ENCODE measurements at places on chromosomes 3 and 15.

DNA sequence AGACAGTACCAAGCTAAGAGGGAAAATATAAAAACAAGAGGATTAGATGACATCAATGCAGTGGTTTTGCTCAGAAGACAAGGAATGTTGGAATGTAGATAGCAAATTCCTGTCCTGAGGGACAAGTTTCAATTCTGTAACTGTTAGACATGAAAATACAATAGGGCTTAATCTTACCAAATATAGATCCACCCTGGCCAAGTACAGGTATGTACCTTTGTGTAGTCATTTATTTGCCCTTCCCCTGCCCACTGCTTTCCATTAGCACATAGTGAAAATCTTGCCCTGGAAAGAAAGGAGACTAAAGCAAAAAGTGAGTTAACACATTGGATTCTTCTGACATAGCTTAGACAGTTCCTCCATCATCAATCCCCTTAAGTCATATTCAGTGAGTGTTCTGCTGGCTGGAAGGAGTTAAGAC lies 389.0 kb upstream of the THBS1 start:
- DNase-seq = no peak

GRCh38 chr3:63954182-63954581 lies 42.0 kb upstream of the SCAANT1 start:
- no peak for DNase-seq

DNA sequence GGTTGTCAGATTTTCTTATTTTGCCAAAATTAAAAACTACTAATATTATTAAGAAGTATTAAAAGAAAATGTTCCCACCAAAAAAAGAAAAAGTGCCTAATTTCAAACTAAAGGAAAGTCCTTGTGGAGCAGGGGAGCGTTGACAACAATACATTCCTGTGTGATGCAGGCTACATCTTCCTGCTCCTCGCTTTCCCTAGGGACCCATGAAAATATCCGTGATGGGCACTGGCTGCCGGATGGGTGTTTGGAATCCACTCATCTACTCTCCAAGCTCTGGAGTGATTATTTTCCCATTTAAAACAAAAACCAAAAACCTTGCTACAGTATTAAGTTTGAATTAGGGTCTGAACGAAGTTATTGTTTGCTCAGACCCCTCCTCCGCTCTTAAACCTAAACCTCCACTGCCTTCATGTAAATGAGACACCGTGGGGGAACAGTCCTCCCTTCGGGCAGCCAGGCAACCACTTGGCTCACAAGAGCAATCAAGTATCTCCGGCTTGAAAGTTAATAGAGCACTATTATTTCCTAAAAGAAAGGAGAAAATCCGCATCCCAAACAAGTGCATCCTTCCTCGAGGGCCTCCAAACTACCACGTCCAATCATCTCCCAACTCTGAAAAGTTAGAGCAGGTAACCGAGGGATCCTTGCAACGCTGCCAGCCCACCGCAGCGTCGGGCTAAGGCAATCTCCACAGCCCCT lies 1.5 kb downstream of the ITGB5 start:
- DNase-seq = no peak

GRCh38 chr15:87959662-87960061 lies 296.9 kb downstream of the NTRK3 start:
- no peak for DNase-seq

DNA sequence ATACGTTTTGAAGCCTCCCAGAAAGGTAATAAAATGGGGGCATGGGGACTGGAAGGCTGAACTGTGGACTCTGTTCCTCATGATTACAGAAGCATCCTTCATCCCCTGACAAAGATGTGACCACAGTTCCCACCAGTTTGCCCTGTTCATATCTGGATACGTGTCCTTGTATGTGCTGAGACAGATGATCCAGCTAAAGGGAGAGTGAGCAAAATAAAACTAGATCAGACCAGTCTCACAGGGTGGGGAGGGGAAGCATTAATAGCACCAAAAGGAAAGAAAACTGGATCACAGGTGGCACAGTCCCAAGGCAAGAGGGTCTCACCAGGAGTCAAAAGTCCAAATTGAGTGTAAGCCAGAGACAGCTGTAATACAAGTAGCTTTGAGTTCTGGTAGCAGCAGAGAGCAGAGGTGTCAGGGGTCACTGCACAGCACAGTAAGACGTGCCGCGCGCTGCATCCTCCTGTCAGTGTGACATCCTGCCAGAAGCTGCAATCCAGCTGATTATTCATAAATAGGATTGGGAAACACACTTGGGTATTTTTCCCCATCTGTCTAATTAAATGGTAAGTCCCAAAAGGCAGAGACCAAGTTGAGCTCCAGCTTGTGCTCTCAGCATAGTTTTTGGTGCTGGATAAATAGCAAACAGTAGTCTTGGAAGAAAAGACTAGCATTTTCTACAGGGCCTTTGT lies 560.0 kb upstream of the CFAP20DC start:
- DNase-seq = no peak

DNA sequence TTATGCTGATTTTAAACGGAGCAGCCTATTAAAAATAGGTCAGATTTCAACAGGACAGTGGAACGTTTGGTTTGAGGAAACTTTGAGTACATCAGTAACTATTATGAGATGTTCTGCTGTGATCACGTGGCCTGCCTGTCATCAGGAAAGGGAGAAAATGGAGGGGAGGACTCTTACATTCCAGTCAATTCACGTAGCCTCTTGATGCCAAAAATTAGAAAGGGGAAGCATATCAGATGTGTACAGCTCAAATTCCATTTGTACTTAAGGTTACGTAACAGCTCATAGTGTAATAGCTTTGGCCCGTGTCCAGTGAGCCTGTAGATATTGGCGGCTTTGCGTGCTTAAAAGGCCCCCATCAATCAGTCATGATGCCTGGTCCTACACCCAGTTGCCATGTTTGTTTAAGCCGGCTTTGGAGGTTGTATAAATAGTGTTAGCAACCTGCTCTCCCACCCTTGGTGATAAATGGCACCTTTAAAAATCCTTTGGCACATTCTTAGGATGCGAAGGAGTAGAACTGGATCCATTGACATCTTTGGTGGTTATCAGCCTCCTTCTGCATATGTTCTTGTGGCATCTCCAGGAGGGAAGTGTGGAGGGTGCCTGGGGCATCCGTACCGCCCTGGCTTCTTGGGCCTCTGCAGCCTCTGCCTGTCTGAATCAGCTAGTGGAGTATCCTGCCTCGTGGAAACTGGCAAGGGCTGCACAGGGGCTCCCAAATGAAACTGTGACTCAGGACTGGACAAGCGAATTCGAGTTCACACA lies 163.9 kb downstream of the THSD4 start:
- DNase-seq = no peak

DNA sequence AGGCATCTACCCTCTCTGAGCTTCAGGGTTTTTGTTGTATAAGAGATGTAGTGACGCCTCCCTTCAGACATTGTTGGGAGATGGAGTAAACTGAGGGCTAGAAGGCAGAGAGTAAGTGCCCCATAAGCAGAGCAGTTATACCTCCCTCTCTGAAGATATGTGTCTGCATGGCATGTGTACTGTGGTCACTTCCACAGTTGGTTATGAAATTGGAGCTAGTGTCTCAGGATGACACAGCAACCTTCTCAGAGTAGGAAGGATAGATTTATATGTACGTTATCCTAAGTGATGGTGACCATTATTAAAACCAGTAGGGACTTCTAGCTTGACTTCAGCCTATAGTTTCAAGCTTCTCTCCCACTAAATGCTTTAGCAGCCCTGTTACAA lies 17.9 kb downstream of the PXK start:
- no peak for DNase-seq

DNA sequence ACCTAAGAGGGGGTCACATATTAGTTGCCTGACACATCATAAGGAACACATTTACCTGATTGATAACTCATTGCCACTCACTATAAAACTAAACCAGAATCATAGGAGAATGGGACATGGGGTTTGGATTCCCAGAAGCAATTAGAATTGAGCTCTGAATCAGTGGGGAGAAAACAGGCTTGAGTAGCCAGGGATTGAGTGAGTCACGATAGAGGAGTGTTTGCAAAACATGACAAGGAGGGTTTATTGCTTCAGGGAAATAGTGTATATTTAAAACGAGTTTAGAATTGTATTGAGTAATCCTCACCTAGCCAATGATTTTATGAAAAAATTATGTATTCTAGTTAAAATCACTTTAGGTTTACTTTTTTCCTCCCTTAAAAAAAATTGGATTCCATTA lies 101.1 kb upstream of the THRB start:
- DNase-seq = no peak

GRCh38 chr3:14834807-14835466 lies 16.2 kb downstream of the FGD5 start:
- no peak for DNase-seq

DNA sequence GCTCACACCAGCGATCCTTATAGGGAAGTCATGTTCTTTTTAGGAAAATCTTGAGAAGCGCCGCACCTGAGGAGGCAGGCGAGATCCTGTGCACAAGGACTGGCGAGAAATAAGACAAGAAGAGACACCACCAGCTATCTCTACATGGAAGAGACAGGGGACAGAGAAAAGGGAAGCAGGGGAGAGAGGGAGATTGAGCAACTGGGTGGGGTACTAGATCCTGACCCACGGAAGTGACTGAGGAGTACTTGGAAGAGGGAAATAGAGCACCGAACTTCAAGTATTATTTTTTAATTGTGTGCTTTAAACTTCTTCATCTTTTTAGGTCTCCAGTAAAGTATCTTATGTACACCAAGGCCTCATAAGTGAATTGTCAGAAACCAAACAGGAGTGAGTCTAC lies 742.0 kb upstream of the LMCD1 start:
- DNase-seq = no peak

DNA sequence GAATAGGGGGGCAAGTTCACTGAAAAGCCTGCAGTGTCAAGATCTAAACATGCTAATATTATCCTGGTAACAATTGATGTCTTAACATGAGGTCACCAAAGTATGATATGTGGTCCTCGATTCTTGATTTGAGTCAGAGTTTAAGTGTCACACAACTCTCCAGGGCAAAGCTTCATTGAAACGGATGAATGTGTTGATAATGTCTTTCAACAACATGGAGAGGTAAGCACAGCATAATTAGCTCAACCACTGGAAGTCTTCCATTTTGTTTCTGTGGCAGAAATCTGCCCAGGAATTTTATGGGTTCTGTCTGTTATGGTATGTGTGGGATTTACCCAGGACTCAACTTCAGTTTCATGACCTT lies 591.5 kb downstream of the ZNF385D start:
- no peak for DNase-seq

- DNase-seq = no peak
Measured at GRCh38 chr3:50214824-50215223, 9.8 kb downstream of the SLC38A3 start.

- no peak for DNase-seq
Measured at GRCh38 chr15:79724804-79725203, 172.0 kb downstream of the MTHFS start.

- no peak for DNase-seq
Measured at GRCh38 chr3:27565201-27565852, 81.1 kb upstream of the SLC4A7 start.

DNA sequence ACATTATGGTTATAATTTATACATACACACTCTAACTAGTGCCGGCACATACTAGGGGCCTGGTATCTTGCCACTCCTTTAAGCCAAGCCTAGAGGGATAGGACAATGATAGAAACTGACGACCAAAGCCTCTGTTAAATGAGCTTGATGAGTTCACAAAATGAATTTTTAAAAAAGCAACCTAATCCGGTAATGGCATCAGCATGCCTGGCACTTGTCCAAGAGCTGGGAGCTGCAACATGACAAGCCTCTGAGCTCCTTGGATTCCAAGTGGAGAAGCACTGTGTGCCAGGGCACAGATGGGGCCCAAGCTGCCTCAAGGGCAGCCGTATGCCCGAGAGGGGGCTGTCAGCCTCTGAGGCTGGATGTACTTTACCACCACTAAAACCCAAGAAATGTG lies 9.7 kb downstream of the ETV5 start:
- no peak for DNase-seq

DNA sequence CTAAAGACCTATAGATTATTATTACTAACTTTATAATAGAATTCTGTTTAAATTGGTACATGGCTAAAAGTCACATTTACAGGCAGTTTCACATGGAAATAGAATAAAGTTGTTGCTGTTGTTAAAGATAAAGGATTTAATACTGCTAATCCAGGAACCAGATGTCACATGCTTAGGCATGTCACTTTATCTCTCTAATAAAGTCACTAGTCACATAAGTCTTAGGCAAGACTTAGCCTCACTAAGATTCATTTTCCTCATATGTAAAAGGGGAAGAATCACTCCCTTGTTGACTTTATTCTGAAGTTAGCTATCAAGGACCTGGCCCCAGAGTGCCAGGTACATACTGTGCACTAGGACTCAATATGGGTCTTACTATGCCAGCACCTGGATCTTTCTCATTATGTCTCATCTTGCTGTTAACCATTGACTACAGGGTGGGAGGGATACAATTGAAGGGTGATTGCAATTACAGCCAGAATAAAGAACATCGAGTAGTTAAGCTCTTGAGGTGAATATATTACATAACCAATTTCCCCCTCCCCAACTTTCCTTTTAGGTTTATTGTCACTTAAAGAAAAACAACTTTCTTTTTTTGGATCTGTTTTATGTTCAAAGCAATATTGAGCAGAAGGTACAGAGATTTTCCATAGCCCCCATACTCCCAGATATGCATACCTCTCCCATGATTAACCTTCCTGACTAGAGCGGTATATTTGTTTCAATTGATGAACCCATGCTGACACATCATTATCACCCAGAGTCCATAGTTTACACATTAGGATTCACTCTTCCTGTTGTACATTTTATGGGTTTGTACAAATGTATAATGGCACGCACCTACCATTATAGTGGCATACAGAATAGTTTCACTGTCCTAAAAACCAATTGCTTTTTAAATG lies 36.6 kb downstream of the LNP1 start:
- no peak for DNase-seq

DNA sequence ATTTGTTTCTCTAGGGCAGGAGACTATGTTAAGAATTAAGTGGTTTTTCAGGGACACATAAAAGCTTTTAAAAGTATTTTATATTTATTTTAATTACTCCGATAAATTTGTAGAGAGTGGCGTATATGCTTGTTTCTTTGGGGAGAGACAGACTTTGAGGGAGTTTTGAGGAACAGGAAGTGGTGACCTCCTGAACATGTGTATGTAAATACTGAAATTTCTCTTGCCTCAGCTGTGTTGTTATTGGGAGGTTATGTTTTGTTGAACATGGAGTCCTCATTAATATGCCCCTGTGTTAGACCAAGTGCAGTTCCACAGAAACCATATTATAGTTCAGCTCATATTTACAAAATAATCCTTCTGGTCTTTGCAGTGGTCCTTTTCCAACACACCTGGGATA lies 41.8 kb upstream of the UTS2B start:
- no peak for DNase-seq

GRCh38 chr3:196654006-196654734 lies 14.7 kb downstream of the NRROS start:
- no peak for DNase-seq

GRCh38 chr3:72480366-72480765 lies 367.9 kb downstream of the SHQ1 start:
- no peak for DNase-seq

GRCh38 chr3:191141728-191142127 lies 57.3 kb upstream of the OSTN start:
- DNase-seq = no peak

DNA sequence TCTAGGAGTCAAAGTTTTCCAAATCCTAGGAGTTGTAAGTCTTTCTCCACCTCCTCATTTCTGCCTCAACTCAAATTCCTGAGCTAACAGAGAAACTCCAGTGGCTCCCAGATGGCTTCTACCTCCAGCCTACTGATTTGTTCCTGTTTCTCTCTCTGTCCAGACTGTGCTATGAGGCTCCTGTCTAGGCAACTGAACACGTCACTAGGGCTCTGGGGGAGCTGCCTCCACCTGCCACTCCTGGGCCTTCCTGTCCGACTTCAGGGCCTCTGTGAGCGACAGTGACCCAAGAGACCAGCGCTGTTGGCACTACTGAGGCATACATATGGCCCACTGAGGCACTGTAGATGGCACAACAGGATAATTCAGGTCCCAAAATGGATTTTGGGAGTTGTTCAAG lies 71.4 kb downstream of the EXOG start:
- no peak for DNase-seq
